SJSA1 (cell line): ENCODE measurements at places on chromosomes 5 and 9.
A peak's percentile ranks its signal among the peaks of the same experiment; 100 is the strongest.

DNA sequence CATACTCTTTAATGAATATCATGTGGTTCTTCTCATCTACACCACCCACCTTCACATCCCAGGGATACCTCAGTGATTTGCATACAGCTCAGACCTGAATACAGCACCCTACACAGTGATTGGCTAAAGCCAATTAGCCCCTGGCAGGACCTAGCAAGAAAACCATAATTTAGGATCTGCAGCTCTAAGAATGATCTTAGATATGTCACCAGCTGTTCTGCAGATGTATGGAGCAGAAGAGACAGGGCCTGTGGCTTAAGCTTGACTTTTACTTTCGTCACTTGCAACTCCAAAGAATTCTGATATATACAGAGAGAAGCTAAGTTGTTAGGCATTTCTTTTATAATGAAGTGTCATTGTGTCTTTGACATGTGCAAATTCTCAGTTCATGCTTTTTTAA, 483.2 kb upstream of the C9orf72 start:
- no peak for DNase-seq

- no peak for DNase-seq
Measured at GRCh38 chr5:169052207-169052606, 248.7 kb downstream of the SLIT3 start.

- no peak for DNase-seq
Measured at GRCh38 chr5:148454576-148454975, 70.8 kb downstream of the FBXO38 start.

DNA sequence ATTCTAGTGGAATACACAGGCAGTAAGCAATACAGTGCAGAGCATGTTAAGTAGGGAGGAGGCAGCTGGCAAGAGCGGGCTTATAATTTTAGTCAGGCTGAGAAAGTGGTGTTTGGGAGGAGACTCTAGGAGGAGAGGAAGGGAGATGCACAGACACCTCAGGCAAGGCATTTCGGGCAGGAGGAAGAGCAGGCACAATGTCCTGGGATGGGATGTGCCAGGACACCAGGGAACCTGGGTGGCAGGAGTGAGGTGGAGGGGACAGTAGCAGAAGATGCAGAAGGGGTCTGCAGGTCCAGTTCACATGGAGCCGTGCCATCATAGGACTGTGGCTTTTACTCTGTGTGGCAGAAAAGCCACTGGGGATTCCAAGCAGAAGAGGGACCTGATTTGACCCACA, 143.7 kb upstream of the FSTL4 start:
- DNase-seq, result no peak

DNA sequence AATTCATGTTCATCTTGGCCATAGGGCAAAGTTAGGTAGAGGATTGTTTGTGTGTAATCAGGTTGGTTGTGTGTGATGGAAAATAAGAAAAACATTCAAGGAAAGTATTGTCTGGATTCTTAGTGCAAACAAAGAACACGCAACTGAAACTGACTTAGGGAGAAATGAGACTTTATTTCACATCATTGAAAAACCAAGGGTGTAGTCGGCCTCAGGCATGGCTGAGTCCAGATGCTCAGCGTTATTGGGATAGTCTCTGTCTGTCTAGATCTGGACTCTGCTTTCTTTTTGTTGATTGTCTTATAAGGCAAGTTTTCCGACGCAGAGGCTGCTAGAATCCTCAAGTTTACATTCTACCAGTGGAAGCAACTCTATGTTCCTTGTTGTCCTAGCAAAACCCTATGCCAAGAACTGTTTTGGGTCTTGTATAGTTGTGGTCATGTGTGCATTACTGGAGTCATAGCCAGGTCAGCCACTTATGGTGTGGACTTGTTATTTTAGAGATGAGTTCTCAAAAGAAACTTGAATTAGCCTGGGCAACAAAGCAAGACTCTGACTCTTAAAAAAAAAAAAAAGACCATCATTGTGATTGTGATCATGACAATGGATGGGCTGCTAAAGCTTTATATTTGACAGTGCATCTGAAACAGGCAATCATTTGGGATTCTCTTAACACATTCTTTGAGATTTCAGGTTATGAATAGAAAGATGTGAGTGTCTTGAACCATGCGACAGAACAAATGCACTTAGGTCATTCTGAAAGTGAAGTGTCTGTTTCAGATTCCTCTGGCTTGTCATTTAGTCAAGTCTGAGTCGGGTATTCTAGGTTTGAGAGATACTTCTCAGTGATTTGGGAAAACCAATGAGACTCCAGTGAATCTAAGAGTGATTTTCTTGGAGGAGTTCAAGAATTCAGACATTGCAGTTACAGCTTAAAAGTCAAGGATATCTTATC, 82.6 kb downstream of the DOCK2 start:
- no peak for DNase-seq

GRCh38 chr5:26740182-26740581, 298.2 kb downstream of the CDH9 start:
- DNase-seq, result no peak

- DNase-seq, result no peak
Measured at GRCh38 chr5:131792896-131793295, 3.9 kb downstream of the FNIP1 start.

DNA sequence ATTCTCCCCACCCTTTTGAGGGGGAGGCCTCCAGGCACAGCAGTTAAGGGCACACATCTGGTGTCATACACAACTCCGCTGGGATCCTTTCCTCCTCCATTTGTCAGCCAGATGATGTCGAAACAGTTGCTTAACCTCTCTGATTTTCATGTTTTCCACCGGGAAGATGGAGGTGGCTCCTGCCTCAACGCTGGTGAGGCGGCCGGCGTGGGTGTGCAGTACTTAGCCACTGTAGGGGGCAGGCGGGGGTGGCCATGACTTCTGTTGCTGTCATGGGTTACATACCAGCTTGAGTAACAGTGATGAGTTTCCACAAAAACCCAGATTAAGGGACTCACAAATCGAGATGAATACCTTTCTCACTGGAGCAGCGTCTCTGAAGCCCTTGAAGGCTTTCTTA, 63.1 kb upstream of the EPB41L4B start:
- DNase-seq, result no peak

DNA sequence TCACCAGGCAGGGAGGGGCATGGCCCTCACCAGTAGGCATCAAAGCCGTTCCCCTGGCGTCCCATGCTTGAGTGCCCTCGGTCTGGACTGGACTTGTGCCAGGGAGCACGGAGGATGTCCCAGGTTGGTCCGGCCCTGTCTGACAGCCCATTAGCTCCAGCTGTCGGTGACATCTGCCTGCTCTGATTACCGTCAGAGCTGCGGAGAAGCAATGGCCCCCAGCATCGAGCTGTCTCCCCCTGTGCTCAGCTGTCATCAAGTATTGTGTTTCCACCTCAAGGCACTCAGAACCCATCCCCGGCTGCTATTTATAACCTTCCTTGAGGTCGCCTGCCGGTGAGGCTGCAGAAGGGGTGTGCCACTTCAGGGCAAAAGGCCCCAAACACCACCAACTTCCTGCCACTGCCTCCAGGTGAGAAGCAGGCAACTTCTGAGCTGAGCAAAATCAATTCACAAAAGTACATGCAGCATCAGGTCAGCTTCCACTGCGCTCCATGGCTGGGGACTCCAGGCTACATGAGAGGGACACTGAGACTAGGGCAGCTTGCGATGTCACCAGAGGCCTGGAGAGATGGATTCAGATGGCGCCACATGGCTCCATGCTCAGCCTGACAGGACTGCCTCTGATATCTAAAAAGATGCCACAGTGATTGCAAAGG, 142.7 kb downstream of the C5orf15 start:
- no peak for DNase-seq

- DNase-seq, result no peak
Measured at GRCh38 chr9:17775656-17776055, 196.8 kb downstream of the SH3GL2 start.

DNA sequence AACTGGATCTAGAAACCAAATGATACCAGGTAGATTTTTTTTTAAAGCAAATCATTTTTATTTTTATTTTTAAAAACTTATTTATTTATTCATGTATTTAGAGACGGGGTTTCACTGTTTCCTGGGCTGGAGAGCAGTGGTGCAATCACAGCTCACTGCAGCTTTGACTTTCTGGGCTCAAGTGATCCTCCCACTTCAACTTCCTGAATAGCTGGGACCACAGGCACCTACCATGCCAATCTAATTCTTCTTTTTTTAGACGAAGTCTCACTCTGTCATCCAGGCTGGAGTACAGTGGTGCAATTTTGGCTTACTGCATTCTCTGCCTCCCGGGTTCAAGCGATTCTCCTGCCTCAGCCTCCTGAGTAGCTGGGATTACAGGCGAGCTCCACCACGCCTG, 41.3 kb upstream of the CDK20 start:
- DNase-seq, result no peak

- DNase-seq, result no peak
Measured at GRCh38 chr5:90881626-90882150, 323.1 kb downstream of the ADGRV1 start.

- no peak for DNase-seq
Measured at GRCh38 chr5:32057187-32058096, 116.7 kb downstream of the GOLPH3 start.

- no peak for DNase-seq
Measured at GRCh38 chr5:21646469-21646868, 1206.7 kb downstream of the CDH12 start.

- no peak for DNase-seq
Measured at GRCh38 chr9:13324988-13325387, 45.5 kb upstream of the MPDZ start.

- DNase-seq, result no peak
Measured at GRCh38 chr9:92608241-92608908, 61.6 kb downstream of the IPPK start.

- peak; percentile 67 for DNase-seq
Measured at GRCh38 chr5:125043781-125044391, 297.4 kb upstream of the ZNF608 start.

GRCh38 chr5:157280927-157281326, 15.0 kb downstream of the CYFIP2 start:
- DNase-seq, result no peak

DNA sequence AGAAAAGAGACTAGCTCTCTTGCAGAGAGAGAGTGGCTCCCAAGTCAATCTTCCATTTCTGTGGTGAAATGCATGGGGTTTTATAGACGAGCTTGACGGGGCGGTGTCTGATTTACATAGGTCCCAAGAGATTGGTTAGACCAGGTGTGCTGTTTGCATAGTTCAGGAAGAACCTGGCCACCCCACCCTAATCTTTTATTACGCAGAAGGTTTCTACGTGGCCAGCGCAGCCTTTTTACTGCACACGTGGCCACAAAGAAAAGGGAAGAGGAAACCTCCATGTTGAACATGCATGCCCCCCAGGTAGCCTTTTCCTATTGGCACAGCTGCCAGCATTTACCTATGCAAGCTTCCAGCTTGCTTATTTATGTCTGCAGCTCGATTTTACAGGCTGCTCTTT, 92.1 kb downstream of the CAVIN4 start:
- no peak for DNase-seq

GRCh38 chr9:80062567-80062966, 490.8 kb downstream of the TLE4 start:
- DNase-seq, result no peak

- DNase-seq, result no peak
Measured at GRCh38 chr9:93671020-93671338, 94.6 kb downstream of the PHF2 start.

- DNase-seq, result no peak
Measured at GRCh38 chr9:3912280-3912679, 386.5 kb upstream of the RFX3 start.

DNA sequence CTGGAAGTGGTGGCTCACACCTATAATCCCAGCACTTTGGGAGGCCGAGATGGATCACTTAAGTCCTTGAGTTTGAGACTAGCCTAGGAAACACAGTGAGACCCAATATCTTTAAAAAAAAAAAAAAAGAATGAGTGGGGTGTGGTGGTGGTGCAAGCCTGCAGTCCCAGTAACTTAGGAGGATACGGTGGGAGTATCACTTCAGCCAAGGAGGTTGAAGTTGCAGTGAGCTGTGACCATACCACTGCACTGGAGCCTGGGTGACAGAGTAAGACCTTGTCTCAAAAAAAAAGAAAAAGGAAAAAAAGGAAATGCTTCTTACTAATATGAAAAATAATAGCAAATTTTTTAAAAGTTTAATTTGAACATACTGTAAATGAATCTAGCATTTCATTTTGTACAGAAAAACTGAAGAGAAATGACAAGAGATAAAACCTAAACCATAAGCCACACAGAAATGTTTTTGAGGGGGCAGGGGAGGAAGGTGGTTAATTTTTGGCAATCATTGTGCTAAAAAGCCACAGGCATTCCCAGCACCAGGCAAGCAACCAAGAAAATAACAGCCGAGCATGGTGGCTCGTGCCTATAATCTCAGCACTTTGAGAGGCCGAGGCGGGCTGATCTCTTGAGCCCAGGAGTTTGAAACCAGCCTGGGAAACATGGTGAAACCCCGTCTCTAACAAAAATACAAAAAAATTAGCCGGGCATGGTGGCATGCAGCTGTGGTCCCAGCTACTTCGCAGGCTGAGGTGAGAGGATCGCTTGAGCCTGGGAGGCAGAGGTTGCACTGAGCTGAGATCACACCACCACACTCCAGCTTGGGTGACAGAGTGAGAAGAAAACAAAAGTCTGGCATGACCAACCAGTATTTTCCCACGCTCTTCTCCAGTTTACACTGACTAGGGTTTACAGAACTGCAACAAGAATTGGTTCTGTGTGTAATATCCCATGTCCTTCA, 114.5 kb upstream of the NR5A1 start:
- DNase-seq, result peak; percentile 46

DNA sequence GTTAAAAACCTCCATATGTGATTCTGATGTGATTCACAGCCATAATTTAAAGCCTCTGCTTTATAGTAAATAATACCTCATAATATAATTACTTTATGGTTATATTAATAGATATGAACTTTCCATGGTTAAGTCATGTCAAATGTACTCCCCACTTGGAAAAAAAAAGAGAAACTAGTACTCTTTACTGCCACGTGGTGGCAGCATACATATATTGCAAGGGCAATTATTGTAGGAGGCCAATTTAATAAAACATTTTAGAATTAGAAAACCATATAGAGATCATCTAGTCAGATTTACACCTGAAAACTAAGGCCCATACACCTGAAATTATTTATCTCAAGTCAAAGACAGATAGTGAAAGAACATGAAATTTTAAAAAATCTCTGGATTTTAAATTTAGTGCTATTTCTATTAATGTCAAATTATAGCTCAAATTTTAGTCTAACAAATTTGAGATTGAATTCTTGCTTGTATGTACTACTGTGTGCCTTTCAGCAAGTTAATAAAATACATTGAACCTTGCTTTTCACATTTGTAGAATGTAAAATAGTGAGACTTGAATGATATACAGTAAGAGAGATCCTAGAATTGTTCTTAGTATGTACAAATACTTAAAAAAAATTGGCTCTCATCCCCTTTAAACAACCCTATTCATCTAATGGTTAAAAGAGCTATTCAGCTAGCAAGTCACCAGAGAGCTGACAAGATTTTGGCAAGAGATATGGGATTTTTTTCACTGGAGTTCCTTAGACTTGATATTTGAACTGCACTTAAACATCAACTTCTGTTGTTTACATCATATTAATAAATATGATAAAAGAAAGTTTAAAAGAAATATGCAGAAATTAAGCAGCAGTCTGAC, 603.8 kb downstream of the TLE4 start:
- no peak for DNase-seq

GRCh38 chr5:148820461-148821395, 5.7 kb upstream of the ADRB2 start:
- peak; percentile 49 for DNase-seq
